ENCODE measurements at places on chromosomes 2 and 18.

DNA sequence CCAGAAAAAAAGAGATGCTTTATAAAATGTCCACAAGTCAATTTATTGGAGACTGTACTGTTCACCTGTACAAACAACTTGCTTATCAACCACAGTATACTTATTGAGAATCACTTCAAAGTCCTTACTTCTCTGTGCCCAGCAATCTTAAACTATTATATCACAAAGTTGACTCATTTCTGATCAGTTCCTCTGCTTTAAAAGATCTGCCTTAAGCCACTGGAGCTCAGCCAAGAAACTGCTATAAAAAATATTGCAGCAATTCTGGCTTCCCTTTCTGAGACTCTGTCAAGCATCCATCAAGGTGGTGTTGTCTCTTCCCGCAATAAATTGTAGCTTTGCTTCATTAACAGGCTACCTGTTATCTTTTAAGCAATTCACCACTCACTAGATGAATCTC is 375.2 kb upstream of the SPHKAP start:
- peak; percentile 63 for DNase-seq

DNA sequence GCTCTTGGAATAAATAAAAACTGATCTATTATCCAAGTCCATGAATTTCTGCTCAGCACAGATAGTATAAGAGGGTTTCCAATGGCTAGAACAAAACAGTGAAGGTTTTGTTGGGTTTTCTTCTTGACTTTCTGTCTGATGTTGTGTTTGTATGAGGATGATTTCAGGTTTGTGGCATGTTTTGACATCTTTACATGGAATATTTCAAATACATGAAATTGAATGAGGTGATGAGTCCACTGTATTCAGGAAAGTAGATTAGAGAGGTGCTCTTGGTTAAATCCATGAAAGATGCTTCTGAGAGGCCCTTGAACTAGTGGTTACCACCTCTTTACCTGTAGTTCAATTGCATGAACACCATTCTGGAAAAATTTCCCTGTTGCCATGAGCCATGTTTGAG is 84.3 kb downstream of the RAPGEF4 start:
- DNase-seq: no peak

DNA sequence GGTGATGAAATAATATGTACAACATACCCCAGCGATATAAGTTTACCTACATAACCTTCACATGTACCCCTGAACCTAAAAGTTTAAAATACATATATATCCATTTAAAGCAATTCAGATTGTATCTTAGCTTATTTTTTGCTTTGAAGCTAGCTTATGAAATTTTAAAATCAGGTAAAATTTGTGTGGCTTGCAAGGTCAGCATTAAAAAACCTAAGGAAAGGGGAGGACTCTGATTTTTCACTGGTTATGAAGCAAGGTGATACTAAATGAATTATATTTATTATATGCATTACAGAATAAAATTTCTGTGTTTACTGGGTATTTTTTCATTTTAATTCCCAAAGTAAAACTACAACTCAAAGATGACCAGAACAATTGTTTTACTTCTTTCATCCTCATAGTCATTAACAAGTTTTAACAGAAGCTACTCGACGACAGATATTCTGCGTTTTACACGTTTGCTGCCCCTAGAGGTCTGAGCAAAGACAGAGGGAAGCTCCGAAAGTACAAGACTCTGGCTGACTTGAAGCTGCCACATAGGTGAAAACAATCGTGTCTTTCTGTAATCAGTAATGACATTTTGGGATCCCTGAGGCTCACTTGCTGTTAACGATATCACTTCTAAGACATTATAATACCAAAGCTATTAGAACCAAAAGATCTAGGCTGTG is 17.1 kb downstream of the PKP4 start:
- no peak for DNase-seq

- DNase-seq: no peak
Measured at GRCh38 chr2:167103028-167103756, 214.9 kb downstream of the XIRP2 start.

- no peak for DNase-seq
Measured at GRCh38 chr2:73009177-73009839, 62.2 kb downstream of the SFXN5 start.

DNA sequence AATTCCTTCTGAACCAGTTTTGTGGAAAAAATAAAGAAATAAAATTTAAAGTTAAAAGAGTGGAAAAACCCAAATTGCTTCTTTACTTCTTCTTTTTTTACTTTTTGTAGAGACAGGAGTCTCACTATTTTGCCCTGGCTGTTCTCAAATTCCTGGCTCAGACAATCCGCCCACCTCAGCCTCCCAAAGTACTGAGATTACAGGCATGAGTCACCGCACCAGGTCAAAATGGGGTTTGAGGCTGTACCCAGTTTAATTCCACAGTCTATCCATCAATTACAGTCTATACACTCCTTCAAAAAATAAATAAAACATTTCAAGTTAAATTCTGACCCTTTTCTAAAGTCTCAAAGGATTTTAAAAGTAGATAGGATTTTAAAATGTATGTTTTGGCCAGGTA is 120.3 kb downstream of the FAM161A start:
- DNase-seq: no peak

GRCh38 chr2:112053917-112054846 is 887 bp upstream of the TMEM87B start:
- DNase-seq: peak; percentile 99

DNA sequence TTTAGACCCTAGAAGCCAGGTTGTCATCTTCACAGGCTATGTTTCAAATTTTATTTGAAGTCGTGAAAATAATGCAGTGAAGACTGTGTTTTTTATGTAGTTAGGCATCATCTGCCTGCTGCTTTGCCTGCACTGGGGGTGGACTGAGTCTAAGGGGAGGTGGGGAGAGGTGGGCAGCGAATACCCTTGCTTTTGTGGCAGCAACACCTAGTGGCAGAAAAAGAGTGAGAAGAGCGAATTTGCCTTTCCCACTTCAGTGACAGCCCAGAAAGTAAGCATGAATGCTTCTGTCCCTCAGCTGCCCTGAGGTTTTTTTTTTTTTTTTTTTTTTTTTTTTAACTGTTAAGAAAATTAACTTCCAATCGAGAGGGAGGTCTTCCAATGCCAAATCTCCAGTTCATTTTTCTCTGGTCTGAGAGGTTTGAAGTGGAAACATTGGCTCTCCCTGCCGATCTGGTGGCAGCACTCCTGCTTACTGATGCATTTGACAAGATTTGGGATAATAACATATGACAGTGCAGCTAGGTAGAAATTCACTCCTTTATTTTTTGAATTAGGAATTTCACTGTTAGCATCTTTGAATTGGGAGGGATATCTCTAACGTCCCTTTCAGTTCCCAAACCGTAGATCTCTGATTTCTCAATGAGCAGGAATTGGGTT is 60.3 kb upstream of the LYPD6B start:
- no peak for DNase-seq

- peak; percentile 67 for DNase-seq
Measured at GRCh38 chr18:3453540-3454364, 3.8 kb downstream of the TGIF1 start.

- no peak for DNase-seq
Measured at GRCh38 chr2:163527381-163527780, 208.4 kb downstream of the FIGN start.

DNA sequence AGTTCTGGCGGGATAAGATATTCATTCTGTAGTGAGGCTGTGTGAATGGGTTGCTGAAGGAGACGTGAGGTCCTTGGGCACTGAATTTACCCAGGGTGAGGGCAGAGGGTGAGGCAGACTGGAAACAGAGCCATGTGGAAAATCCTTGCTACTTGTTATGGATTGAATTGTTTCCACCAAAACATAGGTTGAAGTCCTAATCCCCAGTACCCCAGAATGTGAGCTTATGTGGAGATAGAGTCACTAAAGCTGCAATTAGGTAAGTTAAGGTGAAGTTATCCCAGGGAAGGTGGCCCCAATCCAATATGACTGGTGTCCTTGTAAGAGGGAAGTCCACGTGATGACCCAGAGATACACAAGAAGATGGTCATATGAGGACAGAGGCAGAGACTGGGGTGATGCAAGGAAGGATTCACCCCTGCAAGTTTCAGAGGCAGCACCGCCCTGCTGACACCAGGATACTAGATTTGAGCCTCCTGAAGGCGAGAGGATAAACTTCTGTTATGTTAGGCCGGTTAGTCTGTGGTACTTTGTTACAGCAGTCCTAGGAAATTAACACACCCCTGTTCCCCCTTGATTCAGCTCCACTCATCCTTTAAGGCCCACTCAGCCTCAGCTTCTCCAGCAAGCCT is 289.4 kb upstream of the MEX3C start:
- no peak for DNase-seq

GRCh38 chr2:169711751-169712509 is 17.7 kb downstream of the PHOSPHO2 start:
- peak; percentile 55 for DNase-seq

DNA sequence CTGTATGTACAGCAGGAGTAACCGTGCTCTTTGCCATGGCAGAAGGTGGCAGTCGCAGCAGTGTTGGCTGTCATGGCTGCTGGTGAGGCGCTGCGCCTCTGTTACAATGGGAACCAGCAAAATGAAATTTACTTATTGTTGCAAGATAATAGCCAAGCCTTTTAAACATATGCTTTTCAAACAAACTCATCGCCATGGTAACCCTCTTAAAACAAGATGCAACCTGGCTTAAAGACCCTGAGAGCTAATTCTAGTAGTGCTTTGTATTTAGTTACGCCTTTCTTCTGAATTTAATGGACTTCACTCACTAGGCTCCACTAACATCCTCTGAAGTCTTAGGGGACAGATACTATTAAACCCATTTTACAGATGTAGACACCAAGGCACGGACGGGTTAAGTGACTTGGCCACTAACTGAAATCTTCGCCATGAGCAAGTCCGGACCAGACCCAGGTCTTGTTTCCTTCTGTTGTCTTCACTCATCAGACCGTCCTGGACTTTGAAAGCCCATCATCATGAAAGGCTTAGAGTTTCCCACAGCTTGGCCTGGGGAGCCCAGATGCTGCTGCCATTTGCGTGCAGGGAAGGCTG is 111.6 kb upstream of the ODC1 start:
- DNase-seq: no peak
